ENCODE measurements at places on chromosomes 3 and 15.

DNA sequence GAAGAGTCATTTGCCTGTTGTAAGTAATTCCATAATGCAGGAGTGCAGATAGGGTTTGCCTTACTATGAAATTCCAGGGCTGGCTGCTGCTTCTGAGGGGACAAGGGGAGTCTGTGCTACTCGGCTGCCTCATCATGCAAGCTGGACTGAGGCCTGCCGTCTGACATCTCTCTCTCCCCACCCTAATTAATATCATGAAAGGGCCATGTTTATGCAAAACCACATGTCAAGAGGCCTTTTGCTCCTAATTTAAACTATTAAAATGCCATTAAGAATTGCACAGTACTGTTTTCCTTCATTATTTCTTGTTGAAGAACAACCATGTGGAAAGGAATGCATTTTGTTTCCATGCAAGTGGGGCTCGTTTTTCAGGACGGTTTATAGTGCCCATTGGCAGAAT is 26.3 kb downstream of the CHST2 start:
- DNase-seq, result no peak

GRCh38 chr3:42659451-42660130 is 6.1 kb downstream of the ZBTB47 start:
- DNase-seq, result no peak

DNA sequence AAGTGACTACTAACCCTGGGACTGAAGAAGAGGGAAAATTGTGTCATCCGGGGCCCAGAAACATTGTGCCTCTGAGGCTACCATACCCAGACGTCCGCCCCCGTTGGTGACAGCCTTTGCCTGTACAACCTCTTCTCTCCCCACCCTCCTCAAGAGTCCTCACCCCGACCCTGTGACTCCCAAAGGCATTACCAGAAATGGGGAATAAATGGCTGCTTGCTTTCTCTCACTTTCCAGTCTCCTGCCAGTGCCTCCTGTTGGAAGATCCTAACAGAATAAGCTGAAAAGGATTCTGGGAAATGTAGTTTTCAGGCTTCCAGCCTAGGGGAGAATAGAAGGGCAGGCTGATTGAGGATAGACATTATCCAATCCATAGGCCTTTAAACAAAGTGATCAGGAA is 30.8 kb upstream of the SLC25A36 start:
- DNase-seq, result no peak

GRCh38 chr3:177633671-177634207 is 436.5 kb upstream of the TBL1XR1 start:
- no peak for DNase-seq

GRCh38 chr3:173217127-173217526 is 76.1 kb upstream of the SPATA16 start:
- no peak for DNase-seq

DNA sequence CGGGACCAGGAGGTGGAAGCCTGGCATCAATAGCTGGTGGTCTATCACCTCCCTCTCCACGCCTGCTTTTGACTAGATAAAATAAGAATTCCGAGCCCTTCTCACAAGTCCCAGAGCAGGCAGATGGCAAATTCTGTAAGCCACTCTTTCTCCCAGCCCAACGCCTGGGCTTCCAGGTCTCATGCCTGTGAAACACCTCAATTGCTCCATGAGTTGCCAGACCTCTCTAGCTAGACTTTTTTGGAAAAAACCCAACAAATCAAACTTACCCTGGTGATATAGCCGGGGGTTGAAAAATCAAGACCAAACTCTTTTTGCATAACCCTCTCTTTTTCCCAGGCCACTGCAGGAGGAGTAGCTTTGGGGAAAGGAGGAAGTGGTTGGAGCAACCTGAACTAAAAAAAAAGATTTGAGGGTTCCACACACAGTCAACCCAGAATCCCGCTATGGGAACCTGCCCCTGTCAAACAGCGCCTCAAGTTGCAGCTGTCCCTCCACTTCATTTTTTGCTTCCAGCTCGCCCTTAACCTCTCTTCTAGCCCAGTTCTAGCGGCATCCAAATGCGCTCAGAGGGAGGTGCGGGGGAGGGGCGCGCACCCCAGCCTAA is 7.0 kb downstream of the BHLHE40 start:
- DNase-seq, result no peak

DNA sequence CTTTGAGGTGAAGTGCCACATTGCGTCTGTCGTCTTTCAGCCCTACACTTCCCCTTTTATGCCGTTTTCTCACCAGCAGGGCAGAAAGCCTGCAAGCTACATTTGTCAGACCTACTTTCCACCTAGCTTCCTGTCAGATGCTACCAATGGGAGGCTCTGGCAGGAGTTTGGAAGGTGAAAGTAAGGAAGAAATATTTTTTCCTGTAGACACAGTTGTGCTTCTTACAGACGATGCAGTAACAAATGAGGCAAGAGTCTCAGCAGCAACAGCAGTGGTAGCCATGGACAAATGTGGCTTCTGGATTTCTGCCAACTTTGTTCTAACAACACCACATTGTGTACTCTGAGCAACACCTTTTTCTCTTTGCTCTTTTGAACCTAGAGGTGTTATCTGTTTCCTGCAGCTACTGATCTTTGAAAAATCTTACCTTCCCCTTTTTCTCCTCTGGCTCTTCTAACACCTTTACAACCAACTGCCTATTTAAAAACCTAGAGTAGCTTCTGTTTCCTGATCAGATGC is 70.6 kb upstream of the STT3B start:
- DNase-seq, result peak; percentile 26

DNA sequence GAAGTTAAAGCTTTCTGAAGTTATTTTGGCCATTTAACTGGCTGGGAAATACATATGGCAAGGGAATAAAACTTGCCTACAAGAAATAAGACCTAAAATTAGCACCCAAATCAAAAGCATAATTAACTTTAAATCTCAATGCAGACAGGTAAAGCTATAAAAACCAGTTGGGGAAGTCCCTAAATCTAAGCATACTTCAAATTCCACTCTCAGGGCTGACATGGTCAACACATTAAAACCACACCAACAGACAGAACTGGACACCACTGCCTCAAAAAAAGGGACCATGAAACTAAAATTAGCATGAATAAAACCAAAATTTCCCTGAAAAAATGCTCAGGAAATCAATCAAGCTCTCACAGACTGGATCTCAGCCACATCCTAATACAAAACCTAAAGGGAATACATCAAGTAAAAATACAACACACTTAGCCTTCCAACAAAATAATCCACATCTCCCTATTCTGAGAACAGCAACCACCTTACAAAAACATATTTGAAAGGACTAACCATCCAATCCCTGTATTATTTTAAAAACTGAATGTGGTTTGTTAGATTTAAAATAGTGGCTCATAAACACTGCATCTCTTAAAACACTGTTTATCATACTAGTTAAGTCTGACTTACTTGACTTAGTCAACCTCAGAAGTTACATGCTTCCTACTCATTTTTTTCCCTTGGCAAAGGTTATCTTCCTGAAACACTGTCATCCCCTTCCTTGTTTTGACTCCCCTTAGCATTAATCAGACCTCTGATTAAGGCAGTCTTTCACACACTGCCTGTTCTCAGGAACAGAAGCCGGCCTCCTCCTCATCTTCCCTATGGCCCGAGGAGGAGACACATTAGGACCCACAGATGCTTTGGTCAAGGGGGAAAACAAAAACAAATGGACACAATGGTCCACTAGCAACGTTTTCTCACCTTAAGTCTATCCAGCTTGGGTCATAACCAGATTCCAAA is 8.3 kb downstream of the TRA2B start:
- no peak for DNase-seq

- no peak for DNase-seq
Observed at GRCh38 chr3:13353506-13353905, 66.6 kb downstream of the NUP210 start.

DNA sequence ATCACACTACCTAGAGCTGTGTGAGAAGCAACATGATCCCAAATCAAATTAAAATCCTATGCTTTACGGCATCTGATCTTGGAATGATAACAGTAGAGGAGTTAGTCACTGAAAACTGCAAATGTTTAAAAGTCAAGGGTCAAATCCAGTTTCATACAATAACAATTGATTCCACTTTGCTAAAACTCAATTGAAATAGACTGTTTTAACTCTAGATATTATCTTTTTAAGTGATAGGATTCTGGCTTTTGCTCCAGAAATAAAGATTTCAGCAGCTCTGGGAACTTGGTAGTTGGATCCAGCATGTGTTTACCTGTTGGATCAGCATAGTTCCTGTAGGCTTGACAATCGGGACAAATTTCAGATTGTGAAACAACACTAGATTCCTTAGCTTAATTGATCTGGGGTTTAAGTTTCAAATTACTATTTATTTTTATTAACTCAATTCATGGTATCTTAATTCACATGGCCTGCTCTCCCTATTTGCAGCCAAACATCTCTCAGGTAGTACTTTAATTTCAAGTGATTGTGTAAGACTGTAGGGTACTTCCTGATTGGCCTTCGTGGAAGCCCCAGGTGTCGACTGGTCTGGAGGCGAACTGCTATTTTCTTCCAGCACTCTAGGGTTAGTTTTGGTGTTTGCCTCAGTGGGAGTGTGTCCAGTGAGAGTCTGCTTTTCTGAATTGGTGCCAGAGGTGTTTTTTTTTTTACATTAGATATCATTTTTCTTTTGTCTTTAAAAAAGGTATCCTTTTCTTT is 16.6 kb downstream of the NFKBIZ start:
- DNase-seq, result no peak

- DNase-seq, result no peak
Observed at GRCh38 chr3:16496408-16497222, 16.9 kb downstream of the RFTN1 start.

- DNase-seq, result no peak
Observed at GRCh38 chr15:51403072-51403878, 61.8 kb downstream of the GLDN start.

DNA sequence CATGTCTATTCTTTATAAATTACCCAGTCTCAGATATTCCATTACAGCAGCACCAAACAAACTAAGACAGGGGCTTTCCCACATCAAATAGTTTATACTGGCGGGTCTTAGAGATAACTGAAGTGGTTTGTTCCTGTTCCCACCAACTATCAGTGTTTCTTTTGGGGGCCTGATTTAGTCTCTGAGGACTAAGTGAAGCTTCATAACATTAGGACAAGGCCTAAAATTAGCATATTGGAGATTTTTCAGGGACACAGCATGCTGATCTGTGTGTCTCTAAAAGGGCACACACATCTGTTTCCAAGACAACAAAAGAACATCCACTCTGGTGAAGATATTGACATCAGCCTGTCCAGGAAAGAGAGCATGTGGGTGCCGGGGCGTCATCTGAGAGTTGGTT is 72.6 kb upstream of the SEMA6D start:
- DNase-seq, result no peak

- DNase-seq, result no peak
Observed at GRCh38 chr15:99117111-99117510, 12.2 kb downstream of the SYNM start.

DNA sequence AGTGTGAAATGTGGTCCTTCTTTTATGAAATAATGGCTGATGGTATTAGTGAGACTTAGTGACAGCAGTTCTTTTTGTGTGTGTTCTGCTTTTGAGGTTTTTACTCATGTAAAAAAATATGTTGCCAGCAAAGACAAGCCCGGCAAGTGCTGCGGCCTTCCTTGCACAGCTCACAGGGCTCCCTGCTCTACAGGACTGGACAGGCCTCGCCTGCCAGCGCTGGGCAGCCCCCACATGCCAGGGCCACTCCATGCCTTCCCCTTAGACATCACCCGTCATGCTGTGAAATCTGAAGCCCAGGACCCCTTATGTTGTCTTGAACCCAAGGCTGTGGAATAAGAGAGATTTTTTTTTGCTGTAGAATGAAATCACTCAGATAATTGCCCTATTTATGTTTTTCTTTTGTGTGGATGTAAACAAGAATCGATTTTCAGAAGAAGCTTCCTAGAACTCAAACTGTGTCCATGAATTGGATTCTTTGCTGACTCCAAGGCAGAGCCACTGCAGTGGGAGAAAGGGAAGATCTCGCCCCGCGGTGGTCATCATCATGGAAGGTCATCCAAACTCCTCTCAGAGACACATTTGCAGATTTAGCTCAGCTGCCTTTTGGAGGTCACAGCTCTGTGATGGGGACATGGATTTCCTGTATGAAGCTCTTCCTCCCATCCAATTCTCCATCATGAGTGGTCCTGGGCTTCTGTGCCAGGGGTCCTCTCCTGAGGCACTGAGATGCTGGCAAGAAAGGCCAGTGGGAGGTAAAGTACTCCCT is 150.8 kb downstream of the ATP10A start:
- DNase-seq, result no peak

DNA sequence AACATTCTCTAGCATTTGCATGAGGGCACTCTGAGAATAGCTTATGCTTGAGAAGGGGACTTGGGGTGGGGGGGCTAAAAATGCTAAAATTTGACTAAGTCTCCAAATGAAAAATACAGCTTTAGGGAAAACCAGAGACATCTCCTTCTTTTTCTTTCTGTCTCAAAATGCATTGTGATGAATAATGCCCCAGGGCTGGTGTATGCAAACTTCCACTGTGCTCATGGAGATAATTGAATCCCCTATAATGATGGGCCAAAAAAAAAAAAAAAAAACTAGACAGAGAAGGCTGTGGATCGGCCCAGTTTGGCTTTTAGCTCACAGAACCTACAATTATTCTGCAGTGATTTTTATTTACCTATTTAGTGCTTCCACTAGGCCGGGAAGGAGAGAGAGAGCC is 147.9 kb upstream of the RORA start:
- no peak for DNase-seq

DNA sequence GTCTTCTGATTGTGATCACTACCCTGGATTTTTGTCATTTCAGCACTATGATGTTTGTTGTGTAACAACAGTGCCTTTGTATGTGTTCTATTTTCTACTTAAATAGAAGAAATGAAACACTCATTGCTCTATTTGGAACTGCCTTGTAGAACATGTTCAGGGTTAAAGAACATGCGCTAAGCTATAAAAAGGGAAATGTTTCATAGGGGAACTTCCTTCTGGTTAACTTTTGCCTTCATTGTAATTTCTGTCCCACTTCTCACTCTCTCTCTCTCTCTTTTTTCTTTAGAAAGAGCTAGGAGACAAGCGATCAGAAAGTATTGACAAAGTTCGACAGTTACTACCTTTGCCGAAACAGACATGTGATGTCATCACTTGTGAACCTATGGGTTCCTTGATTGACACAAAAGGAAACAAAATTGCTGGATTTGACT is at the start of gene P2RY12:
TSS of gene P2RY12 (minus strand) at position 13 of the 434 bp plus-strand sequence. CDS start 45,908 bp downstream, outside the sequence.
- DNase-seq, result no peak

GRCh38 chr15:39153716-39154115 is 427.2 kb upstream of the THBS1 start:
- no peak for DNase-seq

DNA sequence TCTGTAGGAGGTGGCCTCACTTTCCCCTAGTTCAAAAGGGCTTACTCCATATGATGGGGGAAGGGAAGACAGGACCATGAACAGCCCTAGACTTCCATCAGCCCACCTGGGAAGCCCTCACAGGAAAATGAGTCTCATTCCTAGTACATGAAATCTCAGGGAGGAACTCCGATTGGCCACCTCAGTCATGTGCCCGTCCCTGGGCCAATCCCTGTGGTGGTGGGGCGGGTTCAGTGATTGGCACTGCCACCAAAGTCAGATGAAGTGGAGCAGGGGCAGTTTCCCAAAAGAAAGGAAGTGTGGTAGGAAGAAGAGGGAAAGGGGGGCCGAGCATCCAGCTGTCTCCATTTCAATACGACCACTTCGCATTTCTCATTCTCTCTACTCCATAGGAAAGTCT is 25.9 kb upstream of the GP9 start:
- no peak for DNase-seq

- no peak for DNase-seq
Observed at GRCh38 chr3:81419228-81419627, 342.2 kb downstream of the GBE1 start.

- no peak for DNase-seq
Observed at GRCh38 chr3:62178739-62179600, 194.4 kb downstream of the FEZF2 start.

- no peak for DNase-seq
Observed at GRCh38 chr3:41991437-41991836, 29.5 kb upstream of the ULK4 start.
